IPS DF 6.9 (cell line): ENCODE measurements at places on chromosomes 4 and X.

DNA sequence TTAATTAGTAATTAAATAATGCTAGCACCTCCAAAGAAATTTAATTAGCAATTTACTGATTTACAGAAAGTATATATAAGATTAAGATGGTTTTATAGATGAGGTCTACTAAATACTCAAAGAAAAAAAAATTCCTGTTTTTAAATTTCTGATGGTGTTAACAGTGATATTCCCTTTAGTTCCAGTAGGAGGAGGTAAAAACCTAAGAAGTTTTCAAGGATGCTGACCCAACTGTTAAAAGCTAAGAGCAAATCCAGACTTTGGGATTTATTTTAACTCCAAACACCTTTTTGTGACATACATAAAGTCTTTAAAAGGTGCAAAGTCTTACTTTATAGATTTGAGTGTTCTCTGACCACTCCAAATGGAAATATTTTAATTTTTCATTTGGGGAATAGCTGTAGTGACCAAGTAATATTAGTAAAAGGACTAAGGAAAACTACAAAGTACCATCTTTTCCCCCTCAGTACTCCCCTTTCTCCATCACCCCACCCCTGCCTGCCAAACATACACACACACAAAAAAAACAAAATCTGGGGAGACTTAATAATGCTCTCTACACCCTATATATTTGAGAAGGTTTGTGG, 34.2 kb upstream of the CSN1S1 start:
- no peak for DNase-seq

DNA sequence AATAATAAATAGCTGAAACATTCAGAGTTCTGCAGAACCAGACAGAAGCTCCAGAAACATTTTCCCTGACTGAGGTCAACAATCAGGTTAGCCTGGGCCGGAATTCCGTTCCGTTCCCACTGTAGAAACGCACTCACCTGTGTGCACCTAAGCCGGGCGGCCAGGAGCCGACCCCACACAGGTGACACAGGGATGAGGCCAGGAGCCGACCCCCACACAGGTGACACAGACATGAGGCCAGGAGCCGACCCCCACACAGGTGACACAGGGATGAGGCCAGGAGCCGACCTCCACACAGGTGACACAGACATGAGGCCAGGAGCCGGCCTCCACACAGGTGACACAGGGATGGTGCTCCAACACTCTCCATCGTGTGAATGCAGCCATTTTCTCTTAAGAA, 21.9 kb downstream of the FAT1 start:
- DNase-seq: no peak

GRCh38 chr4:110135523-110135922, 62.9 kb downstream of the ELOVL6 start:
- no peak for DNase-seq

- no peak for DNase-seq
Measured at GRCh38 chr4:53012738-53013137, 150.6 kb downstream of the RASL11B start.
